Natural killer cell treated with Interleukin-12 subunit alpha and Interleukin-12 subunit beta and Interleukin-15 and Interleukin-18, amount 100 ng/mL, for 72 hours (primary cell): ENCODE measurements at places on chromosomes 7 and 10. TPM values are rescaled to one million over a fixed set of nuclear protein-coding genes. Genes with fewer than 3 reads are reported as not detected.
A peak's percentile ranks its signal among the peaks of the same experiment; 100 is the strongest.

DNA sequence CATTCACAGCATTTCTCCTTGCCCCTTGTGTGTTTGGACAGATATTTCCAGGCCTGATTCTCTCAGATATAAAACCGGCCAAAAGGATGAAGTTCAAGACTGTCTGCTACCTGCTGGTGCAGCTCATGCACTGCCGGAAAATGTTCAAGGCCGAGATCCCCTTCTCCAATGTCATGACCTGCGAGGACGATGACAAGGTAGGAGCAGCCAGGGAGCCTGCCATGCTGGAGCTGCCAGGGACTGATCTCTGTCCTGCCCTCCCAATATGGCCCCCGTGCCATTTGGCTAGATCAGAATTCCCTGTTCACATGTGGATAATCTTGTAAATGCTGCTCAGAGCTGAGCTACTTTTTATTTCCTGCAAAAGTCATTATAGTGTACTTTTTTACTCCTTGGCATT is 87.8 kb downstream of the ADCY1 start:
- H3K27ac ChIP-seq: no peak overlapping the region
- H3K36me3 ChIP-seq: no peaks in the 10 kb centered on the region
- no peaks in the 10 kb centered on the region for H3K27me3 ChIP-seq
- no peak for DNase-seq
- no peaks in the 10 kb centered on the region for H3K4me1 ChIP-seq

DNA sequence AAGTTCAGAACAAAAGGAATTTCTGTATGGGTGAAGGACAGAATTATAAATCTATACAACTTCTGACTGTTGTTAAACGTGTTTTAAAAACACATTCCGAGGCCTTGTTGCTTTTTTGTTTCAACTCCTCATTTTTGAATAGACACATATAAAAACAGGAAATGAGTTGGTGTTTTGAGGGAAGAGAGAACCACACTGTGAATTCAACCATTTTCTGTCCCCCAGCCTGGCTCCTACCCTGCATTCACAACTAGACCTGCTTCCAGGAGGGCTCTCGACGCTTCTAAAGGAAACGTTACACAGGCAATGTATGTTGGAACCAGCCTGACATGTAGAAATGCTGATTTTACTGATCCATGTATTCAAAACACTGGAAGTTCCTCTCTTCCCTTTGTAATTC is 76.5 kb downstream of the OR13A1 start:
- H3K36me3 ChIP-seq: no peaks in the 10 kb centered on the region
- DNase-seq: no peak
- H3K4me3 ChIP-seq: no peak overlapping the region

DNA sequence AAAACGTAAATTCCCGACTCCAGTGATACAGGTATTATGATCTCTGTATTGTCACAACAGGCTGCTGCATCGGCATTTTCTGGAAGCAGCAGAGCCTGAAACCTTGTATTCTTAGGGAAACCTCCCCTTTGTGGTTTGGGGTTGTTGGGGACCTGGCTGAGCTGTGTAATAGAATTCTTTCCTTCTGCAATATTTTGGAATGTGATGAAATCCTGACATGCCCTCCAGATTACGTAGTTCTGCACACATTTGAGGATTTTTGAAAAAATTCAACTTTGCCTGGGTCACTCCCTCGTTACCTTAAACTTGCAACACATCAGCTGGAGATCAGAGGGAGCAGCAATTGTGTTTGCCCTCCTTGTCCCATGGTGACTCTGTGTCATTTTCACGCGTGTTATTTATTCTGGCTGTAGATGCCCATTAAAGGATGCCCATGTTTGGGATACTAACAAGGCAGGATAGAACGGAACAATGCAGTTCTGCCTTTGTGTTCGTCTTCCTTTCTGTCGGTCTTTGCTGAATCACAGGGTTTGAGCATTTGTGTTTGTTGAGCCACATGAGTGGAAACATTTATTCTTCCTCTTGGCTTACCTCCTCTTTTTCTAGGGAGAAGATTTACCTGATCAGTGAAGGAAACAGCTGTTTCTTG is 181.7 kb downstream of the TCF7L2 start:
- H3K27ac ChIP-seq: no peak overlapping the region
- no peak overlapping the region for H3K4me3 ChIP-seq
- H3K36me3 ChIP-seq: no peaks in the 10 kb centered on the region

DNA sequence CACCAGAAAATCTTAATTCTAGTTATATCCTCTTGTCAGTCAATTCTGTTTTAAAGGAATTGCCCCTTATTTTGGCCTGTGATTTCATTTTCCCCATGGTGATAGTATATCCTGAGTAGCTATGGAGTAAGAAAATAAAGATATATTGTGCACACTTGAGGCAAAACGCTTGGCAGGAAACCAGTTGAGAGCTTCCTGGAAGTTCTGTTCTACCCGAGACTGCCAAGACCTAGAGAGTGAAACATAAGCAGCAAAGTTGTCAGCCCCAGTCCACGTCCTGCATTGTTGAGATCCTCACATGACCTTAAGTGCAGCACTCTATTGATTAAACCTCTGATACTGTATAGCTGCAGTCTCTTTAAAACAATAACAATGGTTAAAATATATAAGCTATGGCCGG is 235.2 kb downstream of the CDC14C start:
- H3K4me1 ChIP-seq: no peaks in the 10 kb centered on the region
- H3K27me3 ChIP-seq: no peaks in the 10 kb centered on the region
- DNase-seq: no peak
- H3K36me3 ChIP-seq: no peaks in the 10 kb centered on the region

DNA sequence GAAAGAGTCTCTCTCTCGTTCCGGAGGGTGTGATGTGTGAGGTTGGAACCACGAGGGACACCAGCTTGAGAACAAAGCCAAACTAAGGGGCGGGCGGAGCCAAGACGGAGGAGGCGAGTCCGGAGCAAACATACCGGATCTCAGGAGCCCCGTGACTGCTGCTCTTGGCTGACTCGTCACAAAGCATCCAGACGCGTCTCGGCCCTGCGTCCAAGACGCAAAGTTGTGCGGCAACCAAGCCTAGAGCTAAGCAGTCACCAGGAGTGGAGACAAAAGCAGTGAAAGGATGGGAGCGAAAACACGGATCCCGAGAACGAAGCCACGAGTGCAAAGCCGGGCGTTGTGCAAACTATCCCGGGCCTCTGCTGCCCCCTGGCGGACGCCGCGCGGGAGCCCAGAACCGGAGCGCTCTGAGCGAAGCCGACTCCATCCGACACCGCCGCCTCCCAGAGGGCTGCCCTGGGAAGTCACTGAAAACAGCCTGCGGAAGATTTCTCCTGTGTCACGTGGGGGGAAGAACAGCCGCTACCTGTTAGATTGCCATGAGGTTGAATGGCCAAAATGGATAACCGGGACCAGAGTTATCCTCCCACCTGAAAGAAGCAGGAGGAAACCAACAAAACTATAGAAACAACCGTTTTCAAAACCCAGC is 46.4 kb upstream of the TMEM72 start:
- no peak overlapping the region for H3K27ac ChIP-seq
- DNase-seq: peak; percentile 84
- H3K27me3 ChIP-seq: peaks cover 69% of the 10 kb centered on the region
- peak overlapping the region; percentile 92 for H3K4me3 ChIP-seq
- peaks cover 9% of the 10 kb centered on the region for H3K4me1 ChIP-seq
- no peaks in the 10 kb centered on the region for H3K36me3 ChIP-seq

TMEM184A gene
- total RNA-seq: not detected

GRCh38 chr7:114548081-114548980 is 133.7 kb downstream of the FOXP2 start:
- no peak for DNase-seq
- H3K36me3 ChIP-seq: peaks cover 5% of the 10 kb centered on the region
- H3K27me3 ChIP-seq: no peaks in the 10 kb centered on the region
- H3K4me1 ChIP-seq: no peaks in the 10 kb centered on the region
- H3K27ac ChIP-seq: no peak overlapping the region

SP4 gene
- 19.9 TPM for total RNA-seq

TAF3 gene
- total RNA-seq: 15.6 TPM

DNA sequence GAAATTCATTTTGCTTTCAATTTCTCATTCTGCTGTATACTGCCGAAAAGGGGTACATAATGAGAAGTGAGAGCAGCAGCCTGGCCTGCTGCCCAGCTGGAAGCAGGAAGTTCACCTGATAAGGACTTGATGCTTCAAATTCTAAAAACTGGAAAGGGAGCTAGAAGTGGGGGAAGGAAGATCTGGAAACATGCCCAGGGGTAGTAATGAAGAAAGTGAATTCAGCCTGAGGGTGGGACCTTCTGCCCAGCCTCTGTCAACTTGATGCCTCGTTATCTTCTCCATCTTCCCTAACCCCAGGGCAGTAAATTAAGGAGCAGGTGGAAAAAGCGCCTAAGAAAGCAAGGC is 69.4 kb downstream of the ARMH3 start:
- no peaks in the 10 kb centered on the region for H3K27me3 ChIP-seq
- no peak for DNase-seq
- H3K4me1 ChIP-seq: peaks cover 7% of the 10 kb centered on the region
- peaks cover 8% of the 10 kb centered on the region for H3K36me3 ChIP-seq
- no peak overlapping the region for H3K4me3 ChIP-seq

ABCB4 gene
- 0.20 TPM for total RNA-seq
